ENCODE measurements at places on chromosomes 16 and 17. TPM values are rescaled to one million over a fixed set of nuclear protein-coding genes. Genes with fewer than 3 reads are reported as not detected.

GRCh38 chr17:60163108-60163784 lies 13.5 kb downstream of the CA4 start:
- DNase-seq, result no peak

The ASGR1 gene
- total RNA-seq, result 3.9 TPM

GRCh38 chr17:10290041-10290440 lies 82.8 kb downstream of the MYH13 start:
- no peak for DNase-seq

DNA sequence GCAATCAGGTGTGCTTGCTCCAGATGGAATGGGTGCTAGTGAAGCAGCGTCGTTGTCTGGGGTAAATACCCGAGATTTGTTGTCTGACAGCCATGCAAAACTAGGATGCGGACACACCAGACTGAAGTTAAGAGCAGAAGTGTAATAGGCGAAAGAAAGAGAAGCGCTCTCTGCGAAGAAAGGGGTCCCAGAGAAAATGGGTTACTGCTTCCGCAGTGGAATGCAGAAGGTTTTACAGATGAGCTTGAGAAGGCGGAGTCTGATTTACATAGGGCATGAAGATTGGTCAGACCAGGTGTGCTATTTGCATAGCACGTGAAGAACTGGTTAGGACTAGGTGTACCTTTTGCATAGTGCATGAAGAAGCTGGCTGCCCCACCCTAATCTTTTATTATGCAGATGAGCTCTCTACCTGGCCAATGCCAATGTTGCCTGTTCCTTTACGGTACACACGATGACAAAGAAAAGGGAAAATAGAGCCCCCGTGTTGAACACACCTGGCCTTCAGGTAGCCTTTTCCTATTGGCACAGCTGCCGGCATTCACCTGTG lies 32.0 kb upstream of the SNN start:
- no peak for DNase-seq

- DNase-seq, result no peak
Measured at GRCh38 chr17:19290066-19290705, 53.0 kb downstream of the EPN2 start.

DNA sequence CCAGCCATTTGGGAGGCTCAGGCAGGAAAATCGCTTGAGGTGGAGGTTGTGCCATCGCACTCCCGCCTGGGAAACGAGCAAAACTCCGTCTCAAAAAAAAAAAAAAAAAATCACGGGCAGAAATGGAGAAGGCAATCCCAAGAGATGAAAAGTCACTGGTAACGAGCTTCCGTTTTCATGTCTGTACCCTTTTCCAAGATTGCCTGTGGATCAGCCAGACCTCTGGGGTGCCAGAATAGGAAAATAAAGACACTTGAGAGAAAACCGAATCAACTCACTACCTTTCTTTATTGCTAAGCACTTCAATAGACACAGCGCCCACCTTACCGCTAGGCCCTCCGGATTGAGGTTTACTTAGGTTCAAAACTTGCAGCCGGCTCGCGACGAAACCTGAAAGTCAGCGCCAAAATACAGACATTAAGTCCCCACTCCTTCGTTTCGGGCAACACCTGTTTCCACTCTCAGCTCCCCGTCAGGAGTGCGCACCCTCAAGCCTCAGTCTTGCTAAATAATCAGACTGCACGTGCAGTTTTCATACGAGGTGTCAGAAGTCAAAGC lies 970 bp upstream of the TRAF7 start:
- DNase-seq, result no peak

GRCh38 chr16:46918905-46919792 lies 35.0 kb downstream of the GPT2 start:
- no peak for DNase-seq

DNA sequence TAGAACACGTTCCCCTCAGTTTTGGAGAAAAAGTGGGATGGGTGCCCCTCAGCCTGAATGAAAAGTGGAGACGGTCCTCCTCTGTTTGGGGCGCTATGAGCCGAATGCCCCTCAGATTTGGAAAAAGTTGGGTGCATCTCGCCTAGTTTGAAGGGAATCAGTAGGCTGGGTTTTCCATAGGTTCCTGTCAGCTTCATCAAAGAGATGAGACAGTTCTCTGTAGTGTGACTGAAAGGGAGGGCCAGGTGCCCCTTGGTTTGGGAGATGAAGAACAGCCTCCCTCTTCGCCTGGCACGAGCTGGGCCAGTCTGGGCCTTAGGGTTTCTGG lies 742 bp upstream of the SLC9A5 start:
- DNase-seq, result no peak
